ENCODE measurements at places on chromosomes 1 and 21. TPM values are rescaled to one million over a fixed set of nuclear protein-coding genes. Genes with fewer than 3 reads are reported as not detected.

DNA sequence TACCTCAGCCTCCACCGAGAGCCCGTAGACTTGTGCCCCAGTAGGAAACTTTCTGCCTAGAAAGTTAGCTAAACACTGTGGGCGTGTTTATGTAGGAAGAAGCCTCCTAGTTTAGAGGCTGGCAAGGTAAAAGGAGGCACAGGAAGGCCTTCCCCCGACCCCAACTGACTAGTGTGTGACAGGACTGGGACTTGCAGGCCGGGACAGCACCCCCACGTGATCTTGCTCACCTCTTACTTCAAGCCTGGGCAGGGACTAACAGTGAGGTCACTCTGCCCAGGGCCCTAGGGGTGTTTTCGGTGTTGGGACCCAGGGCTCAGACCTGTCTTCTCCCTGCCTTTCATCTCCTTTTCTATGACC, 392 bp upstream of the TAGLN2 start:
- no peak overlapping the region for H3K27ac ChIP-seq
- no peaks in the 10 kb centered on the region for H3K4me1 ChIP-seq
- peak overlapping the region; percentile 66 for H3K4me3 ChIP-seq
- no peaks in the 10 kb centered on the region for H3K27me3 ChIP-seq

GRCh38 chr1:55060133-55060999, 21.0 kb downstream of the PCSK9 start:
- DNase-seq = peak; percentile 56
- H3K27ac ChIP-seq = no peak overlapping the region
- no peaks in the 10 kb centered on the region for H3K27me3 ChIP-seq
- no peaks in the 10 kb centered on the region for H3K36me3 ChIP-seq
- H3K4me3 ChIP-seq = no peak overlapping the region

GRCh38 chr1:205512059-205513045, 7.9 kb downstream of the CDK18 start:
- H3K27ac ChIP-seq = peak overlapping the region; percentile 43
- H3K4me1 ChIP-seq = no peaks in the 10 kb centered on the region
- H3K4me3 ChIP-seq = no peak overlapping the region
- peak; percentile 88 for DNase-seq
- H3K36me3 ChIP-seq = no peaks in the 10 kb centered on the region

Gene SRSF10
- total RNA-seq = 98.4 TPM

Gene SYDE2
- 16.7 TPM for total RNA-seq

- no peak overlapping the region for H3K27ac ChIP-seq
- no peaks in the 10 kb centered on the region for H3K27me3 ChIP-seq
- no peak overlapping the region for H3K4me3 ChIP-seq
- DNase-seq = no peak
These were observed 1557.4 kb downstream of the PLA2G4A start for GRCh38 chr1:188386161-188386560.

All from aorta (tissue), 5 donors.